ENCODE measurements at places on chromosomes 4 and X. TPM values are rescaled to one million over a fixed set of nuclear protein-coding genes. Genes with fewer than 3 reads are reported as not detected.

- no peaks in the 10 kb centered on the region for H3K36me3 ChIP-seq
- peaks cover 3% of the 10 kb centered on the region for H3K4me1 ChIP-seq
- no peaks in the 10 kb centered on the region for H3K27me3 ChIP-seq
- no peak overlapping the region for H3K4me3 ChIP-seq
Observed at GRCh38 chr4:40292313-40292759, 42.8 kb upstream of the CHRNA9 start.

DNA sequence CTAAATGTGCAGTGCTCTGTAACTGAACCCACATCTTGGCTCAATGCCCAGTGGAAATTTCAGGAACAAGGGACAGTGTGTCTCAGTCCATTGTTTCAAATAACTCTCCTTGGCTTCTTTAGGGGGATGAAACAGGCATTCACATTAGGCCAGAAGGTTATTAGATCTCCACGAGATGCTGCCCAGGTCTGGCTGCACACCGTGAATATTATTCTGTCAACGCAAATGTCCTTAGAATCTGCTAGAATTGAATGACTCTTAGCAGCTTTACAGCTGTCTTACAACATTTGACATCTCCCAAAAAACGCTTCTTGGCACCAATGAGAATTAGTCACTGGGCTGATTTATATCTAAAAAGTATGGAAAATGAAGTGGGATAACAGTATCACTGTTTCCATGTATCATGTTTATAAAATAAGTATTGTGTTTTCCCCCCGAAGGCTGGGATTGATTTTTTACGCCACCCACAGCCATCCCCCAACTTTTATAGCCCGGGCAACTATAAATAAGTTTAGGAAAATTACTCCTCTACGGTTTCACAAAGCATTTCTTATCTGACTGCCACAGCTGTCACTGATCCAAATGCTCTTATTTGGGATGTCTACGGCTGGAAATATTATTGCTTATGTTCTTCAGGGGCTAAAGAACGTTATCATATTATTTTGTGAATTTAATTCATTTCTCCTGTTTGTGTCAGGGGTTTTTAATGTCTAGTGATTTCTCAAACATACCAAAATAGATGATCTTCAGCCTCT lies 559.7 kb upstream of the FAT1 start:
- DNase-seq: peak; percentile 23
- no peak overlapping the region for H3K4me3 ChIP-seq
- no peak overlapping the region for H3K27ac ChIP-seq
- H3K27me3 ChIP-seq: no peaks in the 10 kb centered on the region

DNA sequence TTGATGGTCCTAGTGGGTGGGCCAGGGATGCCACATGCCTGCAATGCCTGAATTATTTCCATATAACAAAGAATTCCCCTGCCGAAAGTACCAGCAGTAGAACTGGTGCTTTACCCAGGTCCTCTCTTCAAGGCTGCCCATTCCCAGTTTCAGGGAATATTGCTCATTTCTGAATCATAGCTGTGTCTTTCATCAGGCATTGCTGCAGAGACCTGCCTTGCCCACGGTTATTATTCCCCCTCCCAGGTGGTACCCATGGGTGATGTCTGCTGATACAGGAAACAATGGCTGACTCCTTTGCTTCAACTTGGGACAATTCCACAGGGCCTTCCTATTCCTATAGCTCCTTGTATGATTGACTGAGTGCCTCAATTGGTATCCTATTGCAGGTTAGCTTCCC lies 9.7 kb upstream of the IQCM start:
- no peak overlapping the region for H3K27ac ChIP-seq
- H3K4me1 ChIP-seq: no peaks in the 10 kb centered on the region
- no peaks in the 10 kb centered on the region for H3K27me3 ChIP-seq
- no peak overlapping the region for H3K4me3 ChIP-seq
- no peaks in the 10 kb centered on the region for H3K36me3 ChIP-seq

DNA sequence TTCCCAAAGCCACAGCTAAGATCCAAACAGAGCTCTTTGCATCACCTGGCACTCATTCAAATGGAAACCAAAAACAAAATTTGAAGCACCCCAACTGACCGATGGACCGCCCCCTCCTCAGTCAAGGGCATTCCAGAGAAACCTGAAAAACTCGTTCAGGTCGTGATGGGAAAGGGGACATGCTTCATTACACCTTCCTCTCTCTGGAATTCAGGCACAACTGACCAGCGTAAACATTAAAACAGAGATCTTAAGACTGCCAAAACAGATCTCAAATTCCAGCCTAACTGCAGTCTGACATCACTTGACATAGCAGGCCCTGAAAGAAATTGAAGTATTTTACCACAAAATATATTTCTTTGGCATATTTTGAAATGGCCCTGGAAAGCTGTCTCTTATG lies 28.5 kb downstream of the PTTG2 start:
- DNase-seq: no peak
- peak overlapping the region; percentile 65 for H3K27ac ChIP-seq
- H3K36me3 ChIP-seq: no peaks in the 10 kb centered on the region
- H3K27me3 ChIP-seq: no peaks in the 10 kb centered on the region

GRCh38 chr4:88604978-88605678 lies 12.8 kb downstream of the HERC3 start:
- H3K27me3 ChIP-seq: no peaks in the 10 kb centered on the region
- DNase-seq: no peak
- H3K4me1 ChIP-seq: peaks cover 13% of the 10 kb centered on the region

DNA sequence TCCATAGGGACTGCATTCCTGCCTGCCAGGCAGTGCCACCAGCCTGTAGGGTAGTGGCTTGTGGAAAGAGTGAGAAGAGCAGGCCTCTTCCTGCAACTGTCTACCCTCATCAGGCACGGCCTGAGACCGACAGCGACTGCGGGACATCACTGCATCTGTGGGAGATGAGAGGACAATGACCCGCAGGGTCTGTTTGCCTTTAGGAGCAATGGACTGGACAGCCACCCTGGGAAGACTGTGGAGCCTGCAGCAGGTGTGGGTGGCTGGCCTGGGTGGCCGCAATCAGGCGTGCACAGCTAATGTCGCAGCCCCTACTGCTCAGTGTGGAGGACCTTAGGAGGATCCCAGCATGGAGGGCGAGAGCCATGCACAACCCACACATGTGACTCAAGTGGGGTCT lies 227.9 kb downstream of the PTTG2 start:
- H3K27ac ChIP-seq: peak overlapping the region; percentile 69
- no peak overlapping the region for H3K4me3 ChIP-seq
- no peaks in the 10 kb centered on the region for H3K27me3 ChIP-seq
- DNase-seq: no peak
- peaks cover 6% of the 10 kb centered on the region for H3K4me1 ChIP-seq

DNA sequence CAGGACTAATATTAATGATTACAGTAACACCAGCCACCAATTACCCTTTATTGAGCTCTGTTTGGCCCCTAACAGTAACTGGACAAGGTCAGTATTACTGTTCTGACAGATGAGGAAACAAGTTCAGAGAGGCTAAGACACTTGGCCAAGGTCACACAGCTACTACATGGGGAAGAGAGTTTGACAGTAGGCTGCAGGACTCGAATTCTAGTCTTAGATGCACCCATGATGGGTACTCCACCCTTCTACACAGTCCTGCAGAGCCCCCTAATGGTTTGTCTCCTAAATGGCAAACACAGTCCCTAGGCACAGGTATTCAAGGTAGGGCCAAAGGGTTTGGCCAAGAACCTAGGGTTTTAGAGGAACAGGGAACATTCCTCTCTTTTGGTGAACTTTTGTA lies 93.9 kb downstream of the NSUN7 start:
- H3K4me1 ChIP-seq: no peaks in the 10 kb centered on the region
- H3K4me3 ChIP-seq: no peak overlapping the region
- no peak overlapping the region for H3K27ac ChIP-seq

DNA sequence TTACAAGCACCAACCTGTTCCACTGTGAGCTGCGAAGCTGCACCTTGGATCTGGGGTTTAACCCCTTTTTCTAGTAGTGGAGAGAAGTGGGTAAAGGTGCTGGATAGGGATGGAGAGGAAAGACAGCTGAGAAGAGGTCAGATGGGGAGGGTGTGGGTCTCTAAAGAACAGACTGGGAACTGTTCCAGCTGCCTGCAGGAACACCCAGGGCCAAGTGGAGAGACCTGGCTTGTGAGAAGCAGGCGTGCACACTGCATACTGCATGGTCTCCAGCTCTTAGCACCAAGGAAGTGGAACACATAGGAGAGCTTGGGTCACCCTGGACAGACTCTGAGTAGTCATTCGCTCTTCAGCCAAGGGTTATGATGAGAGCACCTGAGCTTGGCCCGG lies 16.1 kb downstream of the BCOR start:
- H3K27me3 ChIP-seq: no peaks in the 10 kb centered on the region
- no peak for DNase-seq
- H3K4me3 ChIP-seq: no peak overlapping the region
- no peaks in the 10 kb centered on the region for H3K36me3 ChIP-seq
- peak overlapping the region; percentile 85 for H3K27ac ChIP-seq

GRCh38 chr4:138344054-138344453 lies 101.9 kb upstream of the SLC7A11 start:
- DNase-seq: no peak
- no peaks in the 10 kb centered on the region for H3K36me3 ChIP-seq
- no peak overlapping the region for H3K4me3 ChIP-seq
- no peaks in the 10 kb centered on the region for H3K4me1 ChIP-seq

- no peaks in the 10 kb centered on the region for H3K36me3 ChIP-seq
- no peaks in the 10 kb centered on the region for H3K4me1 ChIP-seq
- no peaks in the 10 kb centered on the region for H3K27me3 ChIP-seq
- H3K27ac ChIP-seq: no peak overlapping the region
- peak; percentile 42 for DNase-seq
Observed at GRCh38 chr4:1666391-1666790, 17.7 kb downstream of the FAM53A start.

GRCh38 chrX:31543634-31544033 lies 471.8 kb upstream of the FTHL17 start:
- H3K27ac ChIP-seq: no peak overlapping the region
- H3K36me3 ChIP-seq: no peaks in the 10 kb centered on the region
- no peak overlapping the region for H3K4me3 ChIP-seq
- no peaks in the 10 kb centered on the region for H3K4me1 ChIP-seq

DNA sequence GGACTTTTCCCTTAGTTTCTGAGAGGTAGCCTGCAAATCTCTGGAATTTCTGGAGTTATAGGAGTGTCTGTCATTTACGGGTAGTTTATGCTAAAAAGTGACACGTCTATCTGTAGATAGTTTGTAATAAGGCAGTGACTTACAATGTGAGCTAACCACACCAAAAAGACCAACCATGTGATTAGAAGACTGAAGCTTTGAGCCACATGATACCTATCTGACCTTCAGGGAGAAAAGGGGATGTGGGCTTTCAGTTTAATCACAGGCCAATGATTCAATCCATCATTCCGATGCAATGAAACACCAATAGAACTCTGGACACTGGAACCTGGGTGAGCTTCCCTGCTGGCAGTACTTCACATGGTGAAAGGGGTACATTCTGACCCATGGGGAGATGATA lies 254.6 kb upstream of the GK2 start:
- H3K4me3 ChIP-seq: no peak overlapping the region
- no peaks in the 10 kb centered on the region for H3K36me3 ChIP-seq
- H3K27ac ChIP-seq: no peak overlapping the region
- no peak for DNase-seq
- H3K4me1 ChIP-seq: no peaks in the 10 kb centered on the region

Gene MAGEA9B
- polyA plus RNA-seq: not detected

Gene CHST7
- 2.4 TPM for polyA plus RNA-seq

Gene FRG2
- not detected for polyA plus RNA-seq

Gene GABRE
- 0.61 TPM for polyA plus RNA-seq

Gene KLHL34
- polyA plus RNA-seq: not detected

Gene ARMCX1
- 10.8 TPM for polyA plus RNA-seq

Gene RBMXL3
- polyA plus RNA-seq: not detected

Measured in stomach (tissue), 19 donors.